ENCODE measurements at places on chromosomes 7 and 10. TPM values are rescaled to one million over a fixed set of nuclear protein-coding genes. Genes with fewer than 3 reads are reported as not detected.

The HKDC1 gene
- total RNA-seq: 0.13 TPM

The MYO1G gene
- 224 TPM for total RNA-seq

The SFRP5 gene
- total RNA-seq: not detected

The TUBB8 gene
- total RNA-seq: not detected

The NKX6-2 gene
- total RNA-seq: not detected

The GALNT17 gene
- total RNA-seq: 0.15 TPM

DNA sequence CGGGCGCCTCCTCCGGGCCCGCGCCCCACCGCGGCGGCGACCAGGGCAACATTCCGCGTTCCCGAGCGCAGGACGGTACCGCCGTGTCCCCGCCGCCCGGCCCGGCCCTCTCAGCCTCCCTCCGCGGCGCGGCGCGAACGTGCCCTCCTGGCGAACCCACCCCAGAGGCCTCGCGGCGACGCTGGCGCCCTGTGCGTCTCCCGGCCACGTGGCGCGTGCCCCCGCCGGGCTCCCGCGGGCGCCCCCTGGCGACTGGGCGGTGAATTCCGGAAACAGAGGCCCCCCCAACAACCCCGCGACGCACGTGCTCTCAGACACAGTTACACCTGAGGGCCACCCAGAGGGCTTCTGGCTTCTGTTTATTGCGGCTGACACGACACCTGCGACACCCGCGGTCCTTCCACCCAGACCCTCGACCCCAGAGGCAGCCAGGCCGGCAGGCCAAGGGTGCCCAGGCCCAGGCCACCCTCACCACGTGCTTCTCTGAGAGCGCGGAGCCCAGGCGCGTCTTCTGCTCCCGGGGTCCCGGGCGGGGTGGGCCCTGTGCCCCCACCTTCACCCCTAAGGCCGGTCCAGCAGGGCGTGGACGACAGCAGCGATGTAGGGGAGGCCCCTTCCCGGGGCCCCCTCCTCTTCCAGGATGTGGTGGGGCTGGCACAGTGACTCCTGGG lies at the start of gene SAP25:
TSS of gene SAP25 (minus strand) at position 210 of the 671 bp plus-strand sequence. CDS start at position 52, 158 bp downstream.
- DNase-seq: no peak

DNA sequence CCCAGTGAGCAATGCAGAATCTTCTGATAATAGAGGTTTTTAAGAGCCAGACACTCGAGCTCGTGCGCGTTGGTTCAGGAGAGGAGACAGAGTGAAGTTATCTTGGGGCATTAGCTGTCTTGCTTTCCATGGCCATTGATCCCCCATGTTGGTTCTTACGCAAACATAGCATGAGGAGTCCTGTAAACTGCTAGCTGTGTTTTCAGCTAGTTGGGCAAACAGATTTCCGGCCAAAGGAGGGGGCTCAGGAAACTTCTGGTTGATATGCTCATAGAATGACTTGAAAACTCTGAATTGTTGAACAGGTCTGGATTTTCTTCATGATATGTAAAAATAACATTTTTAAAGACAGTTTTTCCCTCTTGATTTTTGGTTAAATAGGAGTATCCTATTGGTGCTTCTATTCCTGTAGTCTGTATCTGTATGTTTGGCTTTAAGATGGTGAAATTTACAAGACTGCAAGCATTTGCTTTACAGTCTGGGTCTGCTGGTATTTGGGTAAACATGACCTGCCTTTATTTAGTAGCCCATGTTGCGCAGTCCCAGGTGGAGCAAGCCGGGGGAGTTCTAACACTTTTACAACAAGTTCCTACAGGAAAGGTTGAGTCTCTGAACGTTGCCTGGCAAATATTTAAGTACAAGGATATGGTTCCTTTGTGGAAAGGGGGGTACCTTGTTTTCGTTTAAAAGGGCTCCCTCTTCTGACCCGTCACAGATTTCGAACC lies 218.4 kb upstream of the KCND2 start:
- DNase-seq: no peak

- DNase-seq: no peak
Observed at GRCh38 chr7:116501425-116502167, 2.1 kb downstream of the CAV2 start.

DNA sequence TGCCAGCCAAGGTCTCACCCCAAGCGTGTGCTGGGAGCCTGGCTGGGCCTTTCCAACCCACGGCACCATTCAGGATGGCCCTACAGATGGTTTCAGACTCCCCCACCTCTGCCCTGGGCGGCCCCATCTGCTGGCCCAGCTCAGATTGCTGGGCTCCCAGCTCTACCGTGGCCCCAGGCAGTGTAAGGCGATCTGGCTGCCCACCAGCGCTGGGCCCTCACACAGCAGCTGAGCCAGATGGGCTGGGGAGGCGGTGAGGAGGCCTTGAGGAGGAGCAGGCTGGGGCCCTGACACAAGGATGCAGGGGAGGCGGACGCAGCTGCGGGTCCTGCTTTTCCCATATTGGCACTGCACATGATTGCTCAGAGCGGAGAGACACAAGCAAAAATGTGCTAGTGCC lies 162.8 kb downstream of the NRF1 start:
- no peak for DNase-seq

DNA sequence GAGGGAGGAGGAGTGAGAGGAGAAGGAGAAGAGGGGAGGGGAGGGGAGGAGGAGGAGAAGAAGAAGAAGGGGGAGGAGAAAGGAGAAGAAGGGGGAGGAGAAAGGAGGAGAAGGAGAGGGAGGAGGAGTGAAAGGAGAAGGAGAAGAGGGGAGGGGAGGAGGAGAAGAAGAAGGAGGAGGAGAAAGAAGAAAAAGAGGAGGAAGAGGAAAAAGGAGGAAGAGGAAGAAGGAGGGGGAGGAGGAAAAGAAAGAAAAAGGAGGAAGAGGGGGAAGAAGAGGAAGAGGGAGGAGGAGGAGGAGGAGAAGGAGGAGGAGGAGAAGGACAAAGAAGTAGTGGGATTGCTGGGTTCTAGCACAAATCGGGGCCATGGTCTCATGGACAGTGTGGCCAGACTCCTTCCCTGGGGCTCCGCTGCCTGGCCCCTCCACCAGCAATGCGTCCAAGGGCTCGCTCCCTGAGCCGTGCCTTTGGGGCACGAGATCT lies 4.2 kb upstream of the MAFK start:
- no peak for DNase-seq

- no peak for DNase-seq
Observed at GRCh38 chr7:158377800-158378623, 209.6 kb downstream of the PTPRN2 start.

DNA sequence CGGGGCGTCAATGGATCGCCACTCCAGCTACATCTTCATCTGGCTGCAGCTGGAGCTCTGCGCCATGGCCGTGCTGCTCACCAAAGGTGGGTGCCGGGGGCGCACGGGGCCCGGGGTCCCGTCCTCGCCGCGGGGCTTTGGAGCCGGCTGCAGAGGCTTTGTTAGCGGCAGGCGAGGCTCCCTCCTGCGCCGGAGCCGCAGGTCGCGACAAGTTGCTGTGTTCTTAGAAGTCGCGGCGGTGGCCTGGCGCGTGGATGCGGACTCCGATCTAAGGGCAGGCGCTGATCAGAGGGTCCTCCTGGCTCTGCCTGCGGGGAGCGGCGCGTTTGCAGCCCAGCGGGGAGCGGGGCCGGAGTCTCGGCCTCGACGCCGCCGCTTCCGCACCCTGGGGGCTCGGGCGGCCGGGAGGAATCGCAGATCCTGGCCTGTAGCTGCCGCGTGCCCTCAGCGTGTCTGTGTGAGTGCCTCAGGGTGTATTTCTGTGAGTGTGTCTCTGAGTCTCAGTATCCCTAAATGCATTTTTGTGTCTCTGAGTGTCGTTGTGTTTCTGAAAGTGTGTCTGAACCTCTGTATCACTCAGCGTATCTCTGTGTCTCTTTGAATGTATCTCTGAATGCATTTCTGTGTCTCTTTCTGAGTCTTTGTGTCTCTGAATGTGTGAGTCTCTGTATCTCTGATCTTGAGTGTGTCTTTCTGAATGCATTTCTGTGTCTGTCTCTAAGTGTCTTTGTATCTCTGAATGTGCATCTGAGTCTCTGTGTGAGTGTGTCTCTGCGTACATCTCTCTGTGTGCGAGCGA lies 766 bp downstream of the BAMBI start:
- no peak for DNase-seq

DNA sequence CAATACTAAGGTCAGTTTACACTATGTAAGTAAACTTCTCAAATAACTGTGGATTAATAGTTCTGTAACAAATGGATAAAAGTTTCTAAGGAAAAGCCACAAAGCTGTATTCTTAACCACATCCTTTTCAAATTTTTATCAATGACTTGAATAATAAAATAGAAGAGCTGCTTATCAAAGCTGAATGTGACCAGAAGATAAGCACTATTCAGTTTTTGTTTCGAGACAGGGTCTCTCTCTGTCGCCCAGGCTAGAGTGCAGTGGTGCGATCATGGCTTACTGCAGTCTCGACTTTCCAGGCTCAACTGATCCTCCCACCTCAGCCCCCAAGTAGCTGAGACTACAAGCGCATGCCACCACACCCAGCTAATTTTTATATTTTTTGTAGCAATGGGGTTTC lies 17.0 kb downstream of the UPF2 start:
- no peak for DNase-seq

- DNase-seq: no peak
Observed at GRCh38 chr7:92485974-92486373, 8.2 kb upstream of the ERVW-1 start.

DNA sequence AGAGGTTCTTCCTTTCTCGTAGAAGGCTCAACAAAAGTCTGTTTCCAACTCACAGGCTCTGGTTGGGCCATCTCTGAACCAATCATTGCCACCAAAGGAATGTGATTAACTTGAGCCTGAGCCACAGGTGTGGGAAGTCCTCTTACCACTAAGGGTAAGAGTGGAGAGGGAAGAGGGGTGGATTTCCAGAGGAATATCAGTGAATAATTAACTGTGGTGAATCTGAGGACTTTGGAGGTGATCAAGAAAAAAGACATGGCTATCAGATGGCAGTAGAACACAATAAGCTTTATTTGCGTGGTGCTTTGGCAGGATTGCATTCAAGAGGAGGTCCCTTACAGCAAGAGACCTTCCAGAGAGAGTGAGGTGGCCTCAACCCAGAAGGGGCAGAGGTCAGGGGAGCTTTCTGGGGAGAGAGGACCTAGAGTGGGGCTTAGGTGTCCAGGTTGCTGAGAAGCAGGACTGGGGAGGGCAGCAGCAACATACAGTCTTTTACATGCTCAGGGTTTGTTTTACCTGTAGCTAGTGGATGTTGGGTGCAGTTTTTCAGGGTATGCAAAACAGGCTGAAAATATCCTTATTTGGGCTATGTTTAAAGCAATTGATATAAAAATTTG lies 61.4 kb downstream of the BBS9 start:
- no peak for DNase-seq

GRCh38 chr7:415646-416525 lies 103.8 kb downstream of the PDGFA start:
- DNase-seq: no peak

DNA sequence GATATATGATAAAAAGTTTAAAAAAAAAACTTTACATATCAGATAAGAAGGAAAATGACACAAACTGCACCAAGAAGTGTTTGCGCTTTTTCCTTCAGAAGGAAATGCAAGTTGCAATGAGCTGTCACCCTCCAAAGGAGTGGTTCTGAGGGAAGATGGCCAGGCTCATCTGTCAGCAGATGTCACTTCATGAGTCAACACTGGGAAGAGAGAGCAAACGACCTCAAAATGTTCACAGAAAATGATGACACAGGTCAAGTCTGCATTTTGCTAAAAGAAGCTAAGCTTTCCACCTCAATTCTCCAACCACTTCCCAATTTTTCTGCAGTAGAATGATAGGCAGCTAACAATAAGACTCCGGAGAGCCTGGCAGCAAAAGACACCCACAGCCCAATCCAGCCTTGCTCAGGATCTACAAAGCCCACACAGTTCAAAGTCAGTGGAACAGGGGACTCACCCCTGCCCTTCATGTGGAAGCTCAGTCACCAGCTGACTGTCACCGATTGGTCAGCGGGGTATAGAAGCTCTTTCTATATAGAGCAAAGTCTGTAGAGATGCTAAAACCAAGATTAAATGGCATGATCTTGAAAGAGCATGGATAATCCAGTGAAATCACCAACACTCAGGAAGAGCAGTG lies 155.1 kb upstream of the NEBL start:
- no peak for DNase-seq

GRCh38 chr10:71337219-71337701 lies 18.2 kb downstream of the SLC29A3 start:
- DNase-seq: no peak

DNA sequence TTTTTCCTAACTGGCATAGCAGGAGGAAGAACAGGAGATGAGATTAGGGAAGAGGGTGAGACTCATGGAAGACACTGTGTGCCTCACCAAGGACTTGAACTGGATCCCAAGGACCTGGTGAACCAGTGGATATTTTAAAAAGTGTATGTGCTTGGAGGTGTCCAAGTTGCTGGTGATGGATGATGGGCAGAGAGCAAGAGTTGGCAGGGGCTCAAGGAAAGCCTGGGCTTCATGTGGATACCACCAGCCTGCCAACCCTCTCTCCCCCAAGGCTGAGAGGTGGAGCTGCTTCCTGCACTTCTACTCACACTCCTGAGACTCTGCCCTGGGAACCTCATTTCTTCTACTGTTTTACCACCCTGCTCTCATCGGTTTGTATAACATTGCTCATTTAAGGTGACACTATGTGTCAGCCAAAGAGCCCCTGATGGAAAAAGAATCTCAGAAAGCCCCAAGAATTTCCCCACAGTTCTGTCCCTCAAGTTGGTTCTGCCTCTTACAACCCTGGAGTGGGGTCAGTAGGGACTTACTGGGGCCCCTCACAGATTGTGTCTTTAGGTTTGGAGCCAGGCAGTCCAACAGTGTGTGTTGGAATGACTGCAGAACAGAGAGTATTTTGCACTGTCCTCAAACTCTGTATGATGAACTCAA lies 56.2 kb upstream of the PDCD4 start:
- peak; percentile 73 for DNase-seq

GRCh38 chr7:50648570-50649169 lies 83.5 kb upstream of the DDC start:
- no peak for DNase-seq

DNA sequence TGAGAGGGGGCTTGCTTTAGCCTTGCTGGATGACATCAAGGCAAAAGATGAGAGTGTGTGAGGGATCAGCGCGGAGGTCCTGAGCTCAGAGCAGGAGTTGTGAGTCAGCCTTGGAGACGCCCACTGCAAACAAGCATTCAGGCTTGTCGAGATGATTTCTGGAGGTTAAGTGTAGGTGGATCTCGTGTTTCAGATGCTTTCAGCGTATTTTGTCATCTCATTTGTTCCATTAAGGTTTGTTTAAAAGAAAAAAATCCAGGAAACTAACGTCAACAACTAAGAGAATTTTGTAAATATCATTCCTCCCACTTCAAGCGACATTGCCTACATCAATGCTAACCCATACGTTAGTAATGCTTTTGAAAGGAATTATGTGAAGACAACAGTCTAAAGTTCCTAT lies 715.4 kb upstream of the NRP1 start:
- no peak for DNase-seq

GRCh38 chr7:14765731-14766130 lies 136.8 kb downstream of the DGKB start:
- DNase-seq: no peak

- DNase-seq: no peak
Observed at GRCh38 chr7:89259085-89259484, 463.5 kb upstream of the TEX47 start.
